Stimulated activated CD4-positive, alpha-beta T cell treated with anti-CD3 and anti-CD28 coated beads, Interleukin-12 subunit alpha, Interleukin-12 subunit beta, amount 100 ng/mL, for 48 hours (primary cell): ENCODE measurements at places on chromosomes 1 and 21.

GRCh38 chr21:35646606-35647005, 413.7 kb downstream of the SETD4 start:
- DNase-seq, result no peak

GRCh38 chr1:53727461-53728092, 11.4 kb downstream of the GLIS1 start:
- DNase-seq, result no peak

DNA sequence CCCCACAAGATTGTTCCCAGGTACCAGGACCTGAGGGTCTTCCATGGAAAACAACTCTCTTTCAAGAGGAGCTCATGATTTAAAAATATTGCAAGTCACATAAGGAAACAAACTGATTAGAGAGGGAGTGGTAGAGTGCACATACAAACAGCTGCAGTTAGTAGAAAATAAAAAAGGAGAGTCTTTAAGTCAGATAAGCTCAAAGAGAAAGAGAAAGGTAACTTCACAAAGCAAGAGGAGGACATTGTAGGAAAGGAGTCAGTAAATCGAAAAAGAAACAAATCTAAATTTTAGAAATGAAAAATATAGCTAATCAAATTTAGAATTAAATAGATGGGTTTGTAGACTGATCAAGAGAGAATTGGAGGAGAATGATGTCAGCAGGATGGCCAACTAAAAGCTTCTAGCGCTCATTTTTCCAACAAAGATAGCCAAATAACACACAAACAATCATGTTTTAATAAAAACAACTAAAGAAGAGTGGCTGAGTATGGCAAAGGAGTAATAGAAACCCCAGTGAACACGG, 86.1 kb upstream of the CD53 start:
- no peak for DNase-seq

DNA sequence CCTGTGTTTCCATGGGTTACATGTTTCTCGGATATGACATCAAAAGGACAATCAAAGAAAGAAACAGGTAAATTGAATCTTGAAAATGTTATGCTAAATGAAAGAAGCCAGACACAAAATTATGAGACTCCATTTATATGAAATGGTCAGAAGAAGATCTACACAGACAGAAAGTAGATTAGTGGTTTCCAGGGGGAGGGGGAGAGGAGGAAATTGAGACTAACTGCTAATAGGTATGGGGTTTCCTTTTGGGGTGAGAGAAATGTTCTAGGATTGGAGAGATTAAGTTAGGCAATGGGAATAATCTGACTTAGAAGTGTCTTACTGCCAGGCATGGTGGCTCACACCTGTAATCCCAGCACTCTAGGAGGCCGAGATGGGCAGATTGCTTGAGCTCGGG, 21.8 kb downstream of the ITGB3BP start:
- DNase-seq, result no peak

GRCh38 chr1:9066945-9067807, 2.3 kb downstream of the SLC2A5 start:
- DNase-seq, result no peak
